NCI-H1694 treated with DMSO at 0.1 percent for 48 hours (cell line): ENCODE measurements at places on chromosomes 13 and 19.

DNA sequence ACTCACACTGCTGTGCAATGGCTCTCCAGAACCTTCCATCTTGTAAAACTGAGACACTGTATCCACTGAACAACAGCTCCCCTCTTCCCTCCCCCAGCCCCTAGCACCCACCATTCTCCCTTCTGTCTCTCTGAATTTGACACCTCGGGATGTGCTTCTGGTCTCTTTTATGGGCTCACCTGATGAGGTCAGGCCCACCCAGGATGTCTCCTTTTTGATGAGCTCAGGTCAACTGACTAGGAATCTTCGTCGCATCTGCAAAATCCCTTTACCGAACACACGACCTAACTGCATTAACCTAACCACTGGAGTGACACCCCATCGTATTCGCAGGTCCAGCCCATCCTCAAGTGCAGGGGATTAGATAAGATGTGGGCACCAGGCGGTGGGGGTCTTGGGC, 73.9 kb downstream of the GNG7 start:
- DNase-seq: no peak

DNA sequence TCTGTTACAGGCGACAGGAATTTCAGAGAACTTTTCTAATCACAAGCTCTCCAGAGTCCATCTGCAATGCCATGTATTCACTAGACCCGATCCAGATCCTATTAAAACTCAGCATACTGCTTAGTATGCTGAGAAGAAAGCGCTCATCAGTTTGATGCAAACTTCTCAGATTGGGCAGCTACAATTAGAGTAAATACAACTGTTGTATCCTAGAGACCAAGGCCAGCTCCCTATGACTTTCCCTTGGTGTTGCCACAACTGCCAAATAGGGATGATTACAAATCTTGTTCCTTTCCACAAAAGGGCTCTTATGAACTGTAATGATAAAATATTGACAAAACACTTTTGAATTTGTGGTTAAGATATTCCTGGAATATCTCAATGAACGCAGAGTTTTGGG, 191.2 kb downstream of the SPRY2 start:
- DNase-seq: no peak

DNA sequence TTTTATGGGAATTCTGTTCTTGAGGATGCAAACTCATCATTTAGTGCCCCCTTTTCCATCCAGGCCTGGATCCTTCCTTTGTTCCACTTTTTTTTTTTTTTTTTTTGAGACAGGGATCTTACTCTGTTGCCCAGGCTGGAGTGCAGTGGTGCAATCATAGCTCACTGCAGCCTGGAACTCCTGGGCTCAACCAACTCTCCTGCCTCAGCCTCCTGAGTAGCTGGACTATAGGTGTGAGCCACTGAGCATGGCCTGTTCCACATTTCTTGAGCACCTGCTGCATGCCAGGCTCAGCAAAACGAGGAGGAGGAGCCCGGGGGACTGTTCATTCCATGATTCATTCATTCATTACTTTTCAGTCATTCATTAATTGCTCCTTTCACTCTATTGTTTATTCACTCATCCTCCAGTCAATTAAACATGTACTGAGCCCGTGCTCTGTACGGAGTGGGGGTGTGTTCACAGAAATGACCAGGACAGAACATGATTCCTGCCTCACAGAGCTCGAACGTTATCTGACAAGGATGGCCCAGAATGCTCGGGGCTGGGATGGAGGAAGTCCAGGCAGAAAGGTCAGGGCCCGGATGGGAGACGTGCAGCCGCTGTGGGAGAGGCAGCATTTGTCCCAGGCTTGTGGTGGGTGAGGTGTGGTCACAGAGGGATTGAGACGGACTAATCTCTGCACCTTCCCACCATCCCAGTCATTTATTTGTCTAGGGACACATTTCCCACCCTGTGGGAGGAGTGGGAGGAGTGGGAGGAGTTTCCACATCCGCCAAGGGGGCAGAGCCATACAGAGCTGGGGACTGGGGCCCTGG, 51.2 kb upstream of the SHKBP1 start:
- DNase-seq: no peak

DNA sequence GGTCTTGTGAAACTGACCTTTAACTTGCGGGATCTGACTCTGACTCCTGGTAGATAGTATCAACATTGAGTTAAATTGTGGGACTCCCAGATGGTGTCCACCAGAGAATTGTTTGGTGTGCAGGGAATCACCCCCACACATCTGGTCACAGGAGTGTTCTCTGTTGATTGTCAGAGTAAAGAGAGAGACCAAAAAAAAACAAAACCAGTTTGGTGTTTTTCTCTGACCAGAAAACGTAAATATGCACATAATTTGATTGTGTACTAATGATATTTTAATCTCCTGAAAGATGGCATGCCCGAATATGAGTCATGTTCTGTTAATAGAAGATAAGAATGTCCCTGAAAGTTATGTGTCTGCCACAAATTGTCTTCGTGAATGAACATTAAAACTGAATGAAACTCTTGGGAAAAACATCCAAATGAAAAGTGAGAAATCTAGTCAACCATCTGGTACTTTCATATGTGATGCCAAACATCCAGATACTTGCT, 118.5 kb upstream of the GPC6 start:
- peak; percentile 56 for DNase-seq

DNA sequence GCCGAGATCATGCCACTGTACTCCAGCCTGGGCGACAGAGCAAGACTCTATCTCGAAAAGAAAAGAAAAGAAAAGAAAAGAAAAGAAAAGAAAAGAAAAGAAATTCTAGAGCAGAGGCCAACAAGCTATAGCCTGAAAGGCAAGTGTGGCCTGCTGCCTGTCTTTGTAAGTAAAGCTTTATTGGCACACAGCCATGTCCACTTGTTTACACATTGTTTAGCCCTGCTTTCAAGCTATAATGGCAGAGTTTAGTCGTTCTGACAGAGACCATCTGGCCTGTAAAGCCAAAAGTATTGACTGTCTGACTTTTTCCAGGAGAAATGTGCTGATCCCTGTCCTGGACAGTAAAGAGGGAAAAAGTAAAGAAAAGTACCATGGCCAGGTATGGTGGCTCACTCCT, 18.3 kb downstream of the NWD1 start:
- DNase-seq: no peak

GRCh38 chr19:29745253-29745652, 30.2 kb upstream of the C19orf12 start:
- DNase-seq: no peak

- DNase-seq: no peak
Observed at GRCh38 chr19:6286676-6287075, 6.9 kb upstream of the MLLT1 start.

- DNase-seq: peak; percentile 6
Observed at GRCh38 chr13:74210693-74211393, 76.6 kb upstream of the KLF12 start.

DNA sequence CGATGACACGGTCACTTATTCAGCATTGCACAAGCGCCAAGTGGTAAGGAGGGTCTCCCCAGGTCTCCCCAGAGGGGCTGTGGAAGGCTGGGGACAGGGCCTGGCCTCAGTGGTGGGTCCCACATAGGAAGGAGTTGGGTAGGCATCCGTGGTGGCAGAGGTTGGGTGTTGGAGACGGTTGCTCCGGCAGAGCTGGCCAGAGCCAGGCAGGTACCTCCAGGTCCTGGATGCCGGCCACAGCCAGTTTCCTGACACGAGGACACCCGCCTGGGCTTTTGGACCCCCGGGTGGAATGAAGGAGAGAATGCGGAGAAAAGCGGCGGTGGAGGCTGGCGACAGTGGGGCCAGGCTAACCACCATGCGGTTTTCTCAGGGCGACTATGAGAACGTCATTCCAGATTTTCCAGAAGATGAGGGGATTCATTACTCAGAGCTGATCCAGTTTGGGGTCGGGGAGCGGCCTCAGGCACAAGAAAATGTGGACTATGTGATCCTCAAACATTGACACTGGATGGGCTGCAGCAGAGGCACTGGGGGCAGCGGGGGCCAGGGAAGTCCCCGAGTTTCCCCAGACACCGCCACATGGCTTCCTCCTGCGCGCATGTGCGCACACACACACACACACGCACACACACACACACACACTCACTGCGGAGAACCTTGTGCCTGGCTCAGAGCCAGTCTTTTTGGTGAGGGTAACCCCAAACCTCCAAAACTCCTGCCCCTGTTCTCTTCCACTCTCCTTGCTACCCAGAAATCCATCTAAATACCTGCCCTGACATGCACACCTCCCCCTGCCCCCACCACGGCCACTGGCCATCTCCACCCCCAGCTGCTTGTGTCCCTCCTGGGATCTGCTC, 1.3 kb upstream of the FFAR1 start:
- no peak for DNase-seq

DNA sequence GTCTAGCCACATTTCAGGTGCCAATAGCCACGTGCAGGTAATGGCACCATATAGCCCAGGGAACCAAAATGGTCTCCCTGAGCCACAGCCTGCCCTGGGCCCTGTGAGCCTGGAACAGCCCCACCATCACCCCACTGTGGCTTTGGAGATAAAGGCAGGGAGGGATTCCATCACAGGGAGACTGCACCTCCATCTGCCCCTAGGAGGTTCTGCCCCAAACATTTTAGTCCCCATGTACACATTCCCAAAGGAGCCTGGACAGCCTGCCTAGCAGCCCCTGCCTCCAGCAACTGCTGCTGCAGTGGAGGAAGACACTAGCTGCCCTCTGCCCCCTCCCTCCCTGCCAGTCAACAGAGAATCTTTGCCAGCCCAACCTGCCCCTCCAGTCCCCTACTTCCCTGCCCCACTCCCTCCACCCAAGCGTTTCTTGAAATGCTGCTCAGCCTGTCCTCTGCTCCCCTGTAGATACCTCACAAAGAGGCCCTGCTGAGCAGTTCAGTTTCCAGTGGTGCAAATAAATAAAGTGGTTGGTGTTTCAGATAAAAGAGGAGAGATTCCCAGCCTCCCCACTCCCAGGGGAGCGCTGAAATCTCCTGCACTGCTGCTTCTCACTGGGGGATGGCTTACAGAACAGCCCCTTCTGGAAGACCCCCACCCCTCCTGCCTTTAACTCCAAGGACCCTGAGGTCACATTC, 921.8 kb downstream of the UQCRFS1 start:
- no peak for DNase-seq

DNA sequence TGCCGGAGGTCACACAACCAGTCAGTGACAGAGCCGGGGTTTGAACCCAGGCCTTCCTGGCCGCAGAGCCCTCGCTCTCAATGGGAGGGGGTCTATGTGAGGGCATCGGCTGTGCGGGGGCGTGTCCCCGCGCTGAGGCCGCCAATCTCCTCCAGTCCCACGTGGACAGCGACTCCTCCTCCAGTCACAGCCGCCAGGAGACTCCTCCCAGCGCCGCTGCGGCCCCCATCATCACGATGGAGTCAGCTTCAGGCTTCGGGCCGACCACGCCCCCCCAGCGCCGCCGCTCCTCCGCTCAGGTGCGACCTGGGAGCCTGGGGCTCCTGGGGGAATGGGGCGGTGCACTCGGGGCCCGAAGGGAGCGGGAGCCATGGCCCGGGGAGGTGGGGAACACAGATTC, 6.0 kb downstream of the SPRED3 start:
- no peak for DNase-seq

- DNase-seq: no peak
Observed at GRCh38 chr13:64910096-64910495, 2320.0 kb downstream of the PCDH9 start.

- DNase-seq: peak; percentile 12
Observed at GRCh38 chr19:13104360-13104847, 1.7 kb upstream of the LYL1 start.

DNA sequence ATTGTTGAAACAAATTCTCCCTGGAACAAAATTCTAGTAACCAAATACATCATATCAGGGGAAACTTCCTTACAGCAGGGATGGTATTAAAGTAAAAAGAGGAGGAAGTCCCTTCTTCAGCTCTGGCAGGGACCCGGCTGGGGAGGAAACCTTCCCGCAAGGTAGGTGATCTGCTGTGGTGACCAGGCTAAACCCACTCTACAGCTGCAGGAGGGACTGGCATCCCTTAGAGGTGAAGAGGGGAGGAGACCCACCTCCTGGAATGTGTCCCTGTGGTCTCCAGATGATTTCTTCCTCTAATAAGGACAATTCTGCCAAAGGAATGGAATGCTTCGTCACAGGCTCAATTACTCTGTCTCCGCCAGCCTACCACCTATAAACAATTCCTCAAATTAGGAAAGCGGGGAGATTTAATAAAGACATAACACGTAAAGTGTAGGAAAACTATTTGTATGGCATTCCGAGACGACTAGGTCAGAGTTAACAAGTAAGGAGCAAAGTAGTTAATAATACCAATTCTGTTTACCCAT, 637 bp upstream of the PDS5B start:
- no peak for DNase-seq

- DNase-seq: no peak
Observed at GRCh38 chr13:103983948-103984347, 917.7 kb upstream of the SLC10A2 start.

- DNase-seq: no peak
Observed at GRCh38 chr19:32837531-32837930, 32.0 kb downstream of the SLC7A9 start.

DNA sequence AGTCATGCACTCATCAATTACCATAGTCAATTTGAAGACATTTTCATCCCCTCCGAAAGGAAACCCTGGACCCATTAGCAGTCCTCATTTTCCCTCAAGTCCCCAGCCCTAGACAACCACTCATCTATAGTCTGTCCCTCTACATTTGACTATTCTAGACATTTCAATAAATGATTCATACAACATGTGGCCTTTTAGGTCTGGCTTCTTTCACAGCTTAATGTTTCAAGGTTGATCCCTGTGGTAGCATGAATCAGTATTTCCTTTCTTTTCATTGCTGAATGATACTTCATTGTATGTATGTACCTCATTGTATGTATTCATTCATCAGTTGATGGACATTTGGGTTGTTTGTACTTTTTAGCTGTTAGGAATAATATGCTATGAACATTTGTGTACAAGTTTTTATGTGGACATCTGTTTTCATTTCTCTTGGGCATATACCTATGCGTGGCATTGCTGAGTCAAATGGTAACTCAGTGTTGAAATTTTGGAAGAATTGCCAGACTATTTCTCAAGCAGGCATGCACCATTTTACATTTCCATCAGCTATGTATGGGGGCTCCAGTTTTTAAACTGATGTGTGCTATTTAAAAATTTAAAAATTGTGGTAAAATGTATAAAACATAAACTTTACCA, 18.4 kb downstream of the SPATA13 start:
- no peak for DNase-seq

- DNase-seq: no peak
Observed at GRCh38 chr19:11767633-11768133, 883 bp downstream of the ZNF441 start.

DNA sequence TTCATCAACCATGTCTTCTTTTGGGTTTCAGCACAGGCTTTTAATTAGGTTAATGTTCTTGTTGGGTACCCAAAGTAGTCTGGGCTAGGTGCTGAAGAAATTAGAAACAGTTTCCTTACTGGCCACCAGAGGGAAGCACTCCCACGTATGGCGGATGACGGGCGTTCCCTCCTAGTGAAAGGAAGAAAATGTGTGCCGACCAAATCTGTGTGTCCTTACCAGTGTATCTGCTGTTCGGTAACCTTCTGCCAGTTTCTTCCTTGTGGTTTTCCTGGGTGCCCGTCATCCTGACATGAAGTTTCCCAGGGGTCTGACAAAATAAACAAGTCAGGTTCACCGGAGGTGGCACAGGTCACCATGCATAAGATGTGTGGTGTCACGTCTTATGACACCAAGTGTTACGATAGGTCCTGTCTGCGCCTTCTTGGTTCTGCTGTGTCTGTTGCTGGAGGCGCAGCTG, 6.0 kb upstream of the WDR88 start:
- peak; percentile 66 for DNase-seq
